ENCODE measurements at places on chromosomes 12 and 14.

GRCh38 chr14:94524093-94524492 is 14.8 kb upstream of the SERPINA12 start:
- DNase-seq = no peak

DNA sequence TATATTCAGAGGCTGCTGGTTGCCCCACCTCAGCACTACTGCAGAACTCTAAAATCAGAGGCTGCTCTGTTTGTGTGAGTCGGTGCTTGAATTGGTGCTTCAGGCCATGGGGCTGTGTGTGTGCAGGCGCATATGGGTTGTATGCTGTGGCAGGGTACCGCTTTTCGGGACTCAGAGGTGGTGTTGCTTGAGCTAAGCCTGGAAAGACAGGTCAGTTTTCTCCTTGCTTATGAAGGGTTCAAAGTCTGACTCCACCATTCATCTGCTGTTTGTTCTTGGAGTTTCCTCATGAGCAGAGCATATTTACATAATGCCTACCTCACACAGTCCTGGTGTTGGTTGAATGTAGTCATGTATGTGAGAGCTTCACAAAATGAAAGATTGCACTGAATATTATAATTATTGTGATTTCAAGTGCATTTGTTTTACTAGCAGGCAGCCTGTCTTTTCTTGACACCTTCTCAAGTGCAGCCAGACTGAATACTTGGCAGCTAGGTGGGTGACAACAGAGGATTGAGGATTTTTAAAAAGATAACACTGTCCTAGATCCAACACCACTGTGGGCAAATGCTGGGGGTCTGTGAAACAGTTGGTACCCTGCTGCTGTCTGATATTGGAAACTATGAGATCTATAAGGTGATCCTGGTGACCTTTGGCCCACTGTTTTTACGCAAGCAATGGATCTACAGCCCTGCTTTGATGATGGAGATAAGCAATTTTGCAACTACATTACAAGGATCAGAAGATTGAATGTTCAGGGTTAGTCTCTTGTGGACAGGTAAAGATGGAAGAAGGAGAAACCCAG is 1.0 kb upstream of the ANG start:
- DNase-seq = no peak

- no peak for DNase-seq
These were observed 86.7 kb downstream of the LRP6 start for GRCh38 chr12:12180136-12180535.

DNA sequence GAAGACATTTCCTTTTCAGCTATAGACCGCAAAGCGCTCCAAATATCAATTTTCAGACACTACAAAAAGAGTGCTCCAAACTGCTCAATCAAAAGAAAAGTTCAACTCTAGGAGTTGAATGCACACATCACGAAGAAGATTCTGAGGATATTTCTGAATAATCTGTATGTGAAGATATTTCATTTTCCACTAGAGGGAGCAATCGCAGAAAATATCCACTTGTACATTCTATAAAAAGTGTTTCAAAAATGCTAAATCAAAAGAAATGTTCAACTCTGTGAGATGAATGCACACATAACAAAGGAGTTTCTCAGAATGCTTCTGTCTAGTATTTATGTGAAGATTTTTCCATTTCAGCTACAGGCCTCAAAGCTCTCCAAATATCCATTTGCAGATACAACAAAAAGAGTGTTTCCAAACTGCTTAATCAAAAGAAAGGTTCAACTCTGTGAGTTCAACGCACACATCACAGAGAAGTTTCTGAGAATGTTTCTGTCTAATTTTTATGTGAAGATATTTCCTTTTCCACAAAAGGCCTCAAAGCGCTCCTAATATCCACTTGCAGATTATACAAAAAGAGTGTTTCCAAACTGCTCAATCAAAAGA is 643.8 kb upstream of the ALG10B start:
- no peak for DNase-seq

GRCh38 chr12:79522257-79522988 is 168.3 kb downstream of the PAWR start:
- DNase-seq = no peak

GRCh38 chr12:807041-807735 is 54.8 kb downstream of the WNK1 start:
- no peak for DNase-seq

- peak; percentile 18 for DNase-seq
These were observed 104.9 kb downstream of the PDZRN4 start for GRCh38 chr12:41293011-41293410.

DNA sequence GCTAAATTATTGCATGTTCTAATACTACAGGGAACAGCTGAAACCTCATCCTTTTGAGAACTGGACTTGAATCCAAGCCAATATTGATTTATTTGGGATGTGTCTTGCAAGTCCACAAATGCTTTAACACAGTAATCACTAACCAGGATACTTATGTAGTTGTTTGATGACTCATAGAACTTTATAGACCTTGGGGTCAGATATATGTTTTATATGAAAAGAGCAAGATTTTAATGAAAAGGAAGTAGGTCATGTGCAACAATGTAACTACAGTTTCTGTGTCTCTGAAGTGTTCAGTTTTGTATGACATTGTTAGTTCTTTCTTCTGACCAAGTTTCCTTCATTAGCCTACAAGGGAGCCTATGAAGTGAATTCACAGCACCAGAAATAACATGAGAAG is 352.0 kb downstream of the ZFP36L1 start:
- no peak for DNase-seq
